ENCODE measurements at places on chromosomes 13 and 19.

GRCh38 chr13:27789495-27790303 is 2.6 kb upstream of the GSX1 start:
- no peak for DNase-seq

- DNase-seq: peak; percentile 66
Measured at GRCh38 chr19:48999481-49000325, 6.0 kb downstream of the RUVBL2 start.

DNA sequence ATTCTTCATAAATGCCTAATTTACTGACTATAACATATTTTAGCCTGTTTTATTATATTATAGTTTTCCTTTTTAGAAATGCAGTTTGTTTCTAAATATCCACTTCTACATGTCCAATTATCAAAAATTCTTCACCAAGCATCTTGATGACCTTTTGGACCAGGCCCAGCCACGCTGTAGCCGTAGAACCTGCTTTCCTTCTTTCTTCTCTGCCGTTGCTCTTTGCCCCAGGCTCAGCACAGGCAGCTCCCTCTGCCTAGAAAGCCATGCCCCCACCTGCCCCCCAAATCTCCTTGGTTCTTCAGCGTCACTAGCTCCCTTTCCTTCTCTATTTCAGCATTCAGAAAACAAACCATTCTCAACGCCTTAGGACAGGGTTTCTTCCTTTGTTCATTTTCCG is 65.4 kb downstream of the ESD start:
- DNase-seq: no peak

- DNase-seq: no peak
Measured at GRCh38 chr13:24927810-24928404, 163.9 kb downstream of the RNF17 start.

- DNase-seq: no peak
Measured at GRCh38 chr19:13228561-13228960, 78.3 kb downstream of the IER2 start.

- no peak for DNase-seq
Measured at GRCh38 chr13:45310341-45311131, 30.4 kb downstream of the TPT1 start.

GRCh38 chr13:34757441-34757840 is 184.6 kb upstream of the NBEA start:
- DNase-seq: no peak

DNA sequence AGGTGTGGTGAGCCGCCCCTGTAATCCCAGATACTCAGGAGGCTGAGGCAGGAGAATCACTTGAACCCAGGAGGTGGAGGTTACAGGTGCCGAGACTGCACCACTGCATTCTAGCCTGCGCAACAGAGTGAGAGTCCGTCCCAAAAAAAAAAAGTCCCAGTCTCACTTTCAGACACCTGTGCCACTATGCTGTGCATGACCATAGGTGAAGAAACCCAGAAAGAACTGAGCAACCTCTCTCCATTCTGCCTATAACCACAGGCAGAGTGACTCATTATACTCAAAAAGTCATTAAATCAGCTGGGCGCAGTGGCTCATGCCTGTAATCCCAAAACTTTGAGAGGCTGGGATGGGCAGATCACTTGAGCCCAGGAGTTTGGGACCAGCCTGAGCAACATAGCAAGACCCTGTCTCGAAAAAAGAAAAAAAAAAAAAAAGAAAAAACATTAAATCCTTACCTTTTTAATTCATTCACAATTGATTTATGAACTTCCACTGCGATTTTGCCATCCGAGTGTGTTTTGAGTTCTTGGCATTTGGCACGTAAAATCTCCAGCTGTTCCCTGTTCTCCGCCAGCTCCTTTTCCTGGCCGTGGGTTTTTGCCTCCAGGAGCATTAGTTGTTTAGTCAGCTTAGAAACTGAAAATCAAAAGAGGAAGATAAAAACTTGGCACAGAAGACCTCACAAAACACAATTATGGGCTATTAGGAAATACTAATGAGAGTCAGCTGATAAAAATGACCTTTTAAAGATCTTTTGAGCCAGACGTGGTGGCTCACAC is 45.5 kb upstream of the SLC7A9 start:
- no peak for DNase-seq

DNA sequence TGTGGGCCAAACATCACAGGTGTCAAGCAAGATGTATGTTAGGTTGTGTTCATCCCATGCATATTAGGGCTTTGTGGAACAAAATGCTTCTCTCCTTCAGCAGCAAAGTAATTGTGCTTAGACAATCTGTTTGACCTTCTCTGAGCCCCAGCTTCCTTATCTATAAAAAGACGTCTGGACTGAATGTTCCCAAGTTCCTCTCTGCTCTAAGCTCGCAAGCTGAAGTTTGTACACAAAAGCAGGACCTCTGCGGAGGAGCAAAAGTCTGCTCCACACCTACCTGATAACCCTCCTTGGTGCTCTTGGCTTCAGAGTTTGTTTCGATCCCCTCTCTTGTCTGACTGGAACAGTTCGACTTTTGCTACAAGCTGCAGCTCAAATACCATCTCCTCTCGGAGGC is 95.7 kb upstream of the UBL3 start:
- DNase-seq: no peak

- DNase-seq: no peak
Measured at GRCh38 chr13:98796191-98796590, 43.7 kb upstream of the SLC15A1 start.

DNA sequence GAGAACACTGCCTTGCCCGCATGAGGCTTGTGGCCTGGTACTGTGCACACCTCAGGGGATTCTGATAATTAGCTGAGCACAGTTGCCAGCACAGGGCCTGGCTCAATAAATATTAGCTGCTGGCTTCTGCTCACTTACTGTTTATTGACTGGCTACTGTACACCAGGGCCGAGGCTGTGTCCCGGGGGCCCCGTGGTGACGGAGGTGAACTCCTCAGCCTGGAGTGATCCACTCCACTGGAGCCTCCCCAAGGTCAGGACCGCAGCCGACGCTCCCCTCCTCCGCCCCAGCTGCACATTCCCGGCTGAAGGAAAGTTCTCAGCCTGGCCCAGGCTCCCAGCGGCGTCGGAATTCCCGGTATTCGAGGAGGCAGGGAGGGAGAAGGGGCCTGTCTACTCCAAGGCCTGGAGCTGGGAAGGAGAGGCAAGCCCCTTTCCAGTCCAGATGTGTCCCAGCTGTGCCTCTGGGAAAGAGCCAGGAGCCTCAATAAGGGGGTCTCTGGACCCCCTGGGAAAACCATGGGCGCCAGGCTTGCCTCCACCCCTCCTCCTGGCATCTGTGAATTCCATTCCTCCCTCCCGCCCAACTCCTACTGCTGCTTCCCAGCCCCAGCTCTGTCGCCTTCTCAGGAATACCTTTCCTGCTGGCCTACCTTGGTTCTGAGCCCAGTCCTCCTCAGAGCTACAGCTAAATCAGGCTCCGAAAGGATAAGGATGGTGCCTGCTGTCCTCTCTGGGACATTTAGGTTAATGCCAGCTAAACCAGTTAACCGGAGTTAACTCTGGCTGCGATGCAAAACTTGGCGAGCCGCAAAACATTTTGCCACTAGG is 7.3 kb downstream of the RPS16 start:
- no peak for DNase-seq

DNA sequence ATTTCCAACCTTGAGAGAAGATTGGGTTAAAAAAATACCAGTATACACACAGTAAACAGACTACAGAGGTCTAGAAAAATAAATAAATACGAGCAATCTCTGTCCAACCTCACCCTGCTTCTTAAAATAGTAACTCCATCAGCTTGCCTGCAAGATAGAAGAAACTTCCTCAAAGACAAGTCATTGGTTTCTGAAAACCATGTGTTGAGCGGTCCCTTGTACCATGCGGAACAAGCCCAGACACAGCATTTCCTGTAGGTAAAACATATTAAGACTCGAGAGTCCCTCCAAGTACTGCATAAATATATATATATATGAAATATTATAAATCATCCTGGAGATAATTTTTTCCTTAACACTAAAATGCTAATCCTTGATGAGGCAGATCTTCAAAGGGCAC is 157.4 kb downstream of the MZT1 start:
- DNase-seq: no peak

DNA sequence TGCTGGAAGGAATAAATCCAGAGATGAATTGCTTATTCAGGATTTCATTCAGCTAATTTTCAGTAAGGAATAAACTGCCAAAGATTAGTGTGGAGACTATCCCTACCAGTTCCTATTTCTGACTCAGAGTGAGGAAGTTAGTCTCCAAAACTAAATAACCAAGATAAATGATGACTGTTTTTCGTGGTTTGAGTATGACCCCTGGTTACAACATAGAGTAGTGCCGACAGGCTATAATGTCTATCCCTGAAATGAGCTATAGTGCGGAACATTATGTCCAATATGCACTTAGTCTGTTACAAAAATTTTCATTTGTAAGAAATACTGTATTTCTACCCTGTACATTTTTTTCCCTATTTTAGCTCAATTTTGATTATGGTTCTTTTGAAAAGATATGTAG is 51.4 kb downstream of the NBEA start:
- DNase-seq: no peak

DNA sequence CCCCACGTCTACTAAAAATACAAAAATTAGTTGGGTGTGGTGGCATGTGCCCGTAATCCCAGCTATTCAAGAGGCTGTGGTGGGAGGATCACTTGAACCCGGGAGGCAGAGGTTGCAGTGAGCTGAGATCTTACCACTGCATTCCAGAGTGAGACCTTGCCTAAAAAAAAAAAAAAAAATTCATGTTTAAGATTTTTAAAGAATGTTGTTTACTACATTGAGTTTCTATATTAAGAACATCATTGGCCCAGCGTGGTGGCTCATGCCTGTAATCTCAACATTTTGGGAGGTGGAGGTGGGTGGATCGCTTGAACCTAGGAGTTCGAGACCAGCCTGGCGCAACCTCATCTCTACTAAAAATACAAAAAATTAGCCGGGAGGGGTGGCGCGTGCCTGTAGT is 31.9 kb upstream of the FLT1 start:
- DNase-seq: no peak

DNA sequence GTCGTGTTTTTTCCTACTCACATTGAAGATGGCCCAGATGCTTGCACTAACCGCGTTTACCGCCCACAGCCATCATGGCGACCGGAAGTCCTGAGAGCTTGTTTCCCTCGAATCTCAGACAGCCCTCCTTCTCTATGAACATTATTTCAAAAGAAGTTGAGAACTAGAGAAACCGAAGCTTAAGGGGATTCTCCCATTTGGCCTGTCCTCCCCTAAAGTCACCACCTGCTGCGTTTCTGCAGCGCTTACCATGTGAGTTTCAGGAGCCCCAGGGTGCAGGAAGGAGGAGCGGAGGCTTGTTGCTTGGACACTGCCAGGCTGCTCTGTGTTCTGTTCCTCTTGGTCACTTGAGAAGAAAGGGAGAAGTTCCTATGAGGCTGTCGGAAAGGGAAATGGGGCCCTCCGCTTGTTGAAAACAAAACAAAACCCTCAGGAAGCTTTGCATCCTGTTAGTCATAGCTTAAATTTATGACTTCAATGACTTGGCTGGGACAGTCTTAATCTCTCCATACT is 6.2 kb downstream of the CARD8 start:
- peak; percentile 62 for DNase-seq

DNA sequence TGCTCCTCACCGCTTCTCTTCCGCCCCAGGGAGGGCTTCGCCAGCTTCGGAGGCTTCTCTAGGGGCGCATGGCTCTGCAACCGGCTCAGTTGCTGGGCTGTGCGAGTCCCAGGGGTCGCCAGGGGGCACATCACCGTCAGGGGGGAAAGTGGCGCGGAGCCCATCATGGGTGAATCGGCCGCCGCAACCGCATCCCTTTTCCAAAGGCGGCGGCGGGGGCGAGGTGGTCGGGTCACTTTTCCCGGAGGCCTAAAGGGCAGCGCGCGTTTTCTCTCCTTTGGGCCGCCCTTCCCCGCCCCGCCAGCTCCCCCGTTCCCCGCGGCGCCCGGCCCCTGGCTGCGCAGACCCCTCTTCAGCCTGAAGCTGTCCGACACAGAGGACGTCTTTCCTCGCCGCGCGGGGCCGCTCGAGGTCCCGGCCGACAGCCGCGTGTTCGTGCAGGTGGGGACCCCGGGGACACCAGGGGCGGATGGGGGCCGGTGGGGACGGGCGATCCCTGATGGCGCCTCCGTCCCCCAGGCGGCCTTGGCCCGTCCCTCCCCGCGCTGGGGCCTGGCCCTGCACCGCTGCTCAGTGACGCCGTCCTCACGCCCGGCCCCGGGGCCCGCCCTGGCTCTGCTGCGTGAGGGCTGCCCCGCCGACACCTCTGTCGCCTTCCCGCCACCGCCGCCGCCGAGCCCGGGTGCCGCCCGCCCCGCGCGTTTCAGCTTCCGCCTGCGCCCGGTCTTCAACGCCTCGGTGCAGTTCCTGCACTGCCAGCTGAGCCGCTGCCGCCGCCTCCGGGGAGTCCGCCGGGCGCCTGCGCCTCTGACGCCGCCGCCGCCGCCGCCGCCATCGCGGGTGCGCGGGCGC is 1.7 kb downstream of the TGFBR3L start:
- peak; percentile 51 for DNase-seq

DNA sequence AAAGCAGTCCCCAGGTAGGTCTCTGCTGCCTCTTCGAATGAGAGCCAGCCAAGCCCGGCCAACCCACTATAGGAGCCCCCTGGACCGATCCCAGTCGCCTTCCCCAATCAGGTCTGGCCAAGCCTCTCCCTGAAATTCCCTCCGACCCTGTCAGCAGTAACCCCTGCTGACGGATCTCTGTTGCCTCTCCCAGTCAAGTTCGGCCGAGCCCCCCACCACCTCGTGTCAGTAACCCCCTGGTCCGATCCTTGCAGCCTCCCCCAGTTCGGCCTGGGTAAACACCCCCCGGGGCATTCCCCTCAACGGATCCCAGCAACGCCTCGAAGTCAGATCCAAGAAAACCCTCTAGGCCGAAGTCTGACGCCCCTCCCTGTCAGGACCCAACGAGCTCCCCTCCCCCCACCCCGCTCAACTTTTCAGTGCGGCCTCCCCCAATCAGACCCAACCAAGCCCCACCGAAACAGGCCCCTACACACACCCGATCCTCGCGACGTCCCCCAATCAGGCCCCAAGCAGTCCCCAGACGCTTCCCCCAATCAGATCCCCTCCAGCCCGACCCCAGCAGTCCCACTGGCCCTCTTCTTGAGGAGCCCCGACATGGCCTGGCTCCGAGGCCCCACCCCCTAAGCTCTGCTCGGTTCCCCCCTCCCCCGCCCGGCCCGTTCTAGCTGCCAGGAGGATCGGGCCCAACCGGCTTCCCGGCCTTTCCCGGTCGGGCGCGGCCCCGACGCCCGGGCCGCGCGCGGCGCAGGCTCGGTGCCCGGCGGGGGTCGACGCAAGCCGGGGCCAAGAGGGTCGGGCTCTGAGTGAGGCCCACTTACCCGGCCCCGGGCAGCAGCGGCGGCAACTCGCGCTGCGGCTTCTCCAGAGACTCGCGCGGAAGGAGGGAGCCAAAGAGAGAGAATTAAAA is 1.8 kb downstream of the TNPO2 start:
- DNase-seq: peak; percentile 63

- no peak for DNase-seq
Measured at GRCh38 chr19:28294395-28294794, 918.6 kb downstream of the UQCRFS1 start.

DNA sequence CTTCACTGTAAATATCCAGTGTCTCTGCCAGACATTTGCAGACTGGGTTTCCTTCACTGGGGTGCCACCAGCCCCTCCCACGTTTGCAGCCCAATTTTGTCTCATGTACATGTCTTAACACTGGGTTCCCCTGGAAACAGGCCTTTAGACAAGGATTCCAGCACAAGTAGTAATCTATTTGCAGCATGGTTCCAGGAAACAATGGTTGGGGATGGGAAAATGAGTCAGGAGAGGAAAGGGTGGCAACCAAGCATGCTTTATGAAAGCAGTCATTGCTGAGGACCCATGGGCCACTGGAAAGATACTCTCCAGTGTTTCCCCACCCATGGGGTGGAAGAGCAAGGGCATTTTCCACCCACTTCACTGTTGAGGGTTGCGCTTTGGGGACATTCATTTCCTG is 53.6 kb upstream of the FARP1 start:
- no peak for DNase-seq

GRCh38 chr13:102192858-102193257 is 209.0 kb downstream of the FGF14 start:
- no peak for DNase-seq

All from T-helper 1 cell (primary cell).